ENCODE measurements at places on chromosomes 2 and 18.

GRCh38 chr2:169464882-169465281, 14.4 kb upstream of the BBS5 start:
- no peak for DNase-seq

- DNase-seq, result no peak
Observed at GRCh38 chr2:237693291-237693994, 66.1 kb downstream of the LRRFIP1 start.

- no peak for DNase-seq
Observed at GRCh38 chr2:5959836-5960820, 267.9 kb downstream of the SOX11 start.

DNA sequence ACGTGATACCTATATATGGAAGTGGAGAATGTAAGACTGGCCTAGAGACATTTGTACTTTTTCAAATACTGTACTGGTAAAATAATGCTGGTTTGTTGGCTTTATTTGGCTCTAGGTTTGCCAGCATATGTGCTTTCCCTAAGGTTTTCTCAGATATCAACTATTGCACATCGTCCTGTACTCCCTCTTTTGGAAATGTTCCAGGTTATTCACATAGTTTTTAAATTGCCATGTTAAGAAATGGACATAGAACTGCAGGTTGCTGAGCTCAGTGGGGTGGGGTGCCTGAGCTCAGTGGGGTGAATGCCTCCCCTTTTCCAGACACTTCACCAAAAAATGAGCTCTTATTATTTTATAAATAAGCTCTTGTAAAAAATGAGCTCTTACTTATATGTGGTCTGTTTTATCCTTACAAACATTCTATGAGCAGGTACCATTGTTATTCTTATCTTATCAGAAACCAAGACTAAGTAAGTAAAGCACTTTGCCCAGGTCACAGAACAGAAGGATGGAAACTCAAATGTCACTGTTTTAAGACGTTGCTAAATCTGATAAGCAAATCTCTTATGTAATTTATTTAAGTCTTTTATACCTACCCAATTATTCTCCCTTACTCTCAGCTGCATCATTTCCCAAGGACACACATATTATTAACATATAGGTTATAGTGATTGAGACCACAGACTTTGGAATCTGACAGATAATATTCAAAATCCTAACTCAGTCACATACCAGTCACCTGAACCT, 99.0 kb downstream of the CPS1 start:
- DNase-seq, result no peak

- no peak for DNase-seq
Observed at GRCh38 chr2:200738590-200738989, 73.1 kb upstream of the BZW1 start.

DNA sequence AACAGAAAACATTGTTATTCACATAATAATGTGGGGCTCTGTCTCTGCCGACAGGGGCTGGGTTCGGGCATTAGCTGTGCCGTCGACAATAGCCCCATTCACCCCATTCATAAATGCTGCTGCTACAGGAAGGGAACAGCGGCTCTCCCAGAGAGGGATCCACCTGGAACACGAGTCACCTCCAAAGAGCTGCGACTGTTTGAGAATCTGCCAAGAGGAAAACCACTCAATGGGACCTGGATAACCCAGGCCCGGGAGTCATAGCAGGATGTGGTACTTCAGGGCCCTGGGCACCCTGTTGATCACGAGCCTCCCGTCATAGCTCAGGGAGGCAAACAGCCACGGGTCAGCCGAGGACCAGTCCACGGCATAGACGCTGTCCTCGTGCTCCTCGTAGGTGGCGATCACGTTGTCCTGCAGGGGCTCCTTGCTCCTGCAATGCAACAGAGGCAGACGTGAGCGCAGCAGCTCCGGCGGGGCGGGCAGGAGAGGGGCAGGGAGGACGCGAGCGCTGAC, 188.5 kb downstream of the EIPR1 start:
- no peak for DNase-seq

GRCh38 chr2:117702098-117702497, 112.4 kb upstream of the DDX18 start:
- no peak for DNase-seq

DNA sequence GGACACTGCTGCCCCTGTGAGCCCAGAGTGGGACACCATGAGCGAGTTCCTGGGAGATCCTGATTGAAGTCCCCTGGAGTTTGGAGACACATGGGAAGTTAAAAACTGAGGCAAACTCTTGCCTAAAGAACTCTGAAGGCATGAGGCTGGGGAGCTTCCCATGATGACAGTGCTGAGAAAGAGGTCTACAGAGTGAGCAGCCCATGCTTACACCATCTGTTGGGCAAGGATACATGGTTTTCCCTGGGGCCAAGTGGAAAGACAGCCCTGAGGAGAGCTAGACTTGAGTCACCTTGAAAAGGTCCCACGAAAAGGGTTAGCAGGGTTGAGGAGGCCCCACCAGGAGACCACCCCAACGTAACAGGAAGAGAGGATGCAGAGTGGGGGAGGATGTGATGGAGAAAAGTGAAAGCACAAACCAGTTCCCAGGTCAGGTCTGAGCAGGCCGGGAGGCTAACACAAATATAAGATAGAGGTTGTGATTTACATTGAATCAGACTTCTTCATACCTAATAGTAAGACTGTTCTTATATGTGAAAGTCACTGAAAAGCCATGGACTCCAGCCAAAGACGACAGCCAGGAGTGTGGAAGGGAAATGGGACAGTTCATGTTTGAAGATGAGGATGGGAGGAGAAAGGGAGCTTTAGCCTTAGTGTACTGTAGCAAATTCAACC, 13.5 kb upstream of the FEZ2 start:
- no peak for DNase-seq

DNA sequence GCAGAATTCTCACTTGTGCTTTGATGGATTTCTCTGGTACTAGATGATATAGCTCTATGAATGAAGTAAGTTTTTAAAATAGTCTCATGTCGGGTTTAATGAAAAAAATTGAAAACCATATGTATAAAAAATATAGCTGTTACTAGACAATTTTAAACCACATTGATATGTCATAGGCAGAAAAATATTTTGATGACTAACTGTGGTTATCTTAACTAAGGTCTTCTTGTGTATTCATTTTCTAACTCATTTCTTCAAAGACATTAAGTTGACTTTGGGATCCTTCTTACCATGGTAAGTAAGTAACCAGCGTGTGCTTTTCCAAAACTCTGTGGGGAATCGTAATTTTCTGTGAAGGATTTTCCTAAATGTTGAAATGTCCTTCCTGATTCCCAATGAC, 160.9 kb upstream of the COL3A1 start:
- no peak for DNase-seq

DNA sequence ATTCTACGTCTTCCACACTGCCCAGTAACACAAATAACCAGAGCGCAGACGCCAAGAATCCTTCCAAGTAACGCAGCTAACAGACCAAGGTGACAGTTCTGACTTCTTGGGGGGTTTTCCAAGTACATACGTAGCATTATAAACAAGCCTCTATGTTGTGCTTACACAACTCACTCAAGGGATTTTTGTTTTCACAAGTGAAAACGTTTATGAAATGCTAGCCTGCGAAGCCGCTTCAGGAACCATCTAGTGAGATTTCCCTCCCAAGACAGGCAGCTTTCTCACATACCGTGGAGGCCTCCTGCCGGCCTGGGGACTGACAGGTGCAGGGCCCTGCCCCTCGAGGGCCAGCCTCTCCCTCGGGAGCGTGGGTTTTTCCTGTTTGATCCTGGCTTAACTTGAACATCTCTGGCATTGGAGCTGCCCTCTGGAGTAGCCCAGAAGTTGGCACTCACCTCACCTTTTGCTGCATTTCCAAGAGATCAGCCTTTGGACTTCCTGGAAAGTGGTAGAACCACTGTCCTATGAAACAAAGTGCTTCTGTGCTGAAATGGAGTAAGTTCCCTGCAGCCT, 151.1 kb downstream of the MBP start:
- no peak for DNase-seq

GRCh38 chr2:224405841-224406370, 4.0 kb upstream of the FAM124B start:
- no peak for DNase-seq

GRCh38 chr2:177010861-177011260, 201.7 kb upstream of the HNRNPA3 start:
- no peak for DNase-seq

DNA sequence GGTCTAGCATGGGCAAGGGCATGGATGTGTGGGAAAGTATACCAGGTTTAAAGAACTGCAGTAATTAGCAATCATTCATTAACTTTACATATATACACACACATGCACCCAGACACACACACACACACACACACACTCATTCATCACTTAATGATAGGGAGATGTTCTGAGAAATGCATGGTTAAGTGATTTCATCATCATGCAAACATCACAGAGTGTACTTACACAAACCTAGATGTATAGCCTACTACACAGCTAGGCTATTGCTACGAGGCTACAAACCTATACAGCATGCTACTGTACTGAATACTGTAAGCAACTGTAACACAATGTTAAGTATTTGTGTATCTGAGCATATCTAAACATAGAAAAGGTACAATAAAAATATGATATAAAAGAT, 83.6 kb downstream of the COLEC12 start:
- no peak for DNase-seq

GRCh38 chr2:177585234-177585863, 192.8 kb downstream of the AGPS start:
- DNase-seq, result no peak

GRCh38 chr2:239299218-239299939, 101.4 kb downstream of the HDAC4 start:
- no peak for DNase-seq

GRCh38 chr2:46651363-46652099, 172.2 kb downstream of the TMEM247 start:
- DNase-seq, result no peak

DNA sequence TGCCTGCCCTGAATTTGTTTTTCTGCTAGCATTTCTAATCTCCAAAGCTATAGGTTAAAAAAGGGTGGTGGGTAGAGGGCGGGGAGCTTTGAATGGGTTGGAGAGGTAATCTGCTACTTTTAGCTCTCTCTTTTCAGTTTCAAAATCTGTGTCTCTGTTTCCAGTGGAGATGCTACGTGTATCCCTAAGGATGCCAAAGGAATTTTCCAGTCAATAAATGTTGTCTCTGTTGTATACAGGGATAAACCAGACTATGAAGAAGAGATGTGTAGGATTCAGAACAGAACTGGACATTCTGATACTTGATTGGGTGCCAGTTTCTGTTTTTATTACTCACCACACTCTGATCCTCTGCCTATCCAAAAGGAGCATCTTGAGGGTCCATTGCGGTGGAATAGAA, 50.1 kb downstream of the TMEM178A start:
- DNase-seq, result no peak

GRCh38 chr18:50113726-50114125, 81.2 kb downstream of the MYO5B start:
- no peak for DNase-seq

- no peak for DNase-seq
Observed at GRCh38 chr18:58819051-58819450, 45.6 kb upstream of the ZNF532 start.

GRCh38 chr18:3604498-3605408, 154.8 kb downstream of the TGIF1 start:
- no peak for DNase-seq

DNA sequence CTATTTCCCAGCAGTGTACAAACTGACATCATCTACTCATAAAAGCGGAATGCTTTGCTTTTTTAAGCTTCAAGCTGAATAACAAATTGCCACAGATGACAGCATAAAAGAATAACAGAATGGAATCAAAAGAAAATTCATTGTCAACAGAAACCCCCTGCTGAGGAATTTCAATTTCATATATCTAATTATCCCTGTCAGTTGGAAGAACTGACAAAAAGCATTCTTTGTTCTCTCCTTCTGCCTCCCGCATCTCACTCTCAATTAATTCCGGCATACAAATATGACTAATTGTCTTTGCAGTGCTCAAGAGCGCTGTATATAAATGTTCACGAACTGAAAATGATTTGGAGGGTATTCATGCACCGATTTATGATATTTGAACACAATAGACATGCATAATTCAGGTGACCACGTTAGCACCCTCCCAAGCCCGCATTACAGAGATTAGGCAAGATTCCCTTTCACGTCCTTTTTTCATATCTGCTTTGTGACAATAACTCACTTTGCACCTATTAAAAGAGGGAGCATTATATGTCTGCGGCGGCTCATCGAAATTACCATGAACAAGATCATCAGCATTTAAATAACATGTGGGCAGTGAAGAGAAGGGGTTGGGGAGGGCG, 277.7 kb upstream of the SALL3 start:
- no peak for DNase-seq

GRCh38 chr2:68318914-68319397, 793 bp downstream of the CNRIP1 start:
- DNase-seq, result peak; percentile 56

DNA sequence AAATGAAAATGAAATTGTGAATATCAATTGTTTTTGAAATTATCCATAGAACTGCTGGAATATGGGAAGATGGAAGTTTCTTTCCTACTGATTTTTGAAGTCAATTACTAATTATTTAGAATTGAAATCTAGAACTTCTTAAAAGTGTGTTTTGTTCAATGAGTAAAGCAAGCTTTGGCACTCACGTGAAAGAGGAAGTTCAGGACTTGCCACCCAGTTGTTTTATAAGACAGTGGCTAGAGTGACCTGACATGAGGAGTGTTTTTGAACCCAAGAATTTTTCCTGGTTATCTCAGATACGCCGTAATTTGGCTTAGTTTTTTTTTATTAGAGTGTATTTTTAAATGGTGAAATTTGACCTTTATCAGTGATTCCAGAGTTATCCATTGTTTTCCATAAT, 3.5 kb downstream of the MXD1 start:
- DNase-seq, result no peak

DNA sequence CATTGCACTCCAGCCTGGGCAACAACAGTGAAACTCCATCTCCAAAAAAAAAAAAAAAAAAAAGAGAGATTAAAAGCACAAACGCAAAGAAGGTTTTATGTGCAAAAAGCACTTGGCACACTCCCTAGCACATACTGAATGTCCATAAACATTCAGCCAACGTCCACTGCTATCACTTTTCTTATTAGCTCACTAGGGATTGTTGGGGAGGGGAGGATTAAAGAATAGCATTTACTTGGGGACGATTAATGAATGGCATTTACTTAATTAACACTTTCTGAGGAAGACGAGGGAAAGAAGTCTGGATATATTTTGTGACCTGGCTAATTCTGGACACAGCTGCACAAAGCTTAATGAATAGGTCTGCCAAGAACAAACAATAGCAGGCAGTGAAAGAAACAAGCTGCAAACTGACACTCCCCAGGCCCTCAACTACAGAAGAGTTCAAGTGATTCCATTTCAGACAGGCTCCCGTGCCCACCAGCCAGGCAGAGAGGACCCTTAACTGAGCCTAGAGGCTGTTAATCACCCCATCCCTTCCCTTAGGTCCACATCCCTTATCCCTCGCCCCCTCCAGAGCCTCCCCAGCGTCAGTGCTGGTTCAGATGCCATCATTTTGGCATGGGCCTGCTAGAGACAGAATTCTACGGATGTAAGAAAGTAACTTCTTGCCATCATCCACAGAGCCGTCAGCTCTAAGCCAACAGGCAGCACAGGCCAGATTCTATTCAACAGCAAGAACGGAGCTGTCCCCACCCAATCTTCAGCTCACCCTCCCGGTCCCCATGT, 7.4 kb downstream of the CYB5A start:
- no peak for DNase-seq

DNA sequence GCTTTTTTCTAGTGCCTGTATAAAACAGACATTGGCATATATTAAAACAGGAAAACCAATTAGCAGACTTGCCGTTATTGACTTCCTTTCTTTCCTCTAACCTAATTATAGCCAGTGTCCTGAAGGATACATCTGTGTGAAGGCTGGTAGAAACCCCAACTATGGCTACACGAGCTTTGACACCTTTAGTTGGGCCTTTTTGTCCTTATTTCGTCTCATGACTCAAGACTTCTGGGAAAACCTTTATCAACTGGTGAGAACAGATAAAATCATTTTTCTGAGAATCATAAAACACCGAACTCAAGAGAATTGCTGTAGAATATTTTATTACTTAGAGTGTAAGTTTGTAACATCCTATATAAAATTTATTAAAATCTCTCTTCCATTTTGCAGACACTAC, 74.3 kb downstream of the SCN2A start:
- DNase-seq, result no peak

Data from NCI-H187 (cell line).